ENCODE measurements at places on chromosomes 16 and 17.

DNA sequence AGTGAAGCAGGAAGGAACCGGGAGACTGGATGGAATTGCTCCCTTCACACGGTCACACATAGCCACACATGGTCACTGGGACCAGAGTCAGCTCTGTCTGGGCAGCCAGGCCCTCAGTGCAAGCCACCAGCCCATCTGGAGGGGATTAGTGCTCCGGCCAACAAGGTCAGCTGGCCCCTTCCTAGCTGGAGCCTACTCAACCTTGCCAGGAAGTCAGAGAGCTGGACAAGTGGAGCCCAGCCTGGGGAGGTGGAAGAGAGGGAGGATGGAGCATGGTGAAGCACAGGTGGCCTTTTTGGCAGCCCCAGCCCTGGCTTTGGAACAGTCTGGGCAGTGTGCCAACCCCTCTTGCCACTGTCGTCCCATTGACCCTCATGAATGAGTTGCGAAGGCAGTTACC lies 3.7 kb upstream of the CACNA1G start:
- peak; percentile 16 for DNase-seq

DNA sequence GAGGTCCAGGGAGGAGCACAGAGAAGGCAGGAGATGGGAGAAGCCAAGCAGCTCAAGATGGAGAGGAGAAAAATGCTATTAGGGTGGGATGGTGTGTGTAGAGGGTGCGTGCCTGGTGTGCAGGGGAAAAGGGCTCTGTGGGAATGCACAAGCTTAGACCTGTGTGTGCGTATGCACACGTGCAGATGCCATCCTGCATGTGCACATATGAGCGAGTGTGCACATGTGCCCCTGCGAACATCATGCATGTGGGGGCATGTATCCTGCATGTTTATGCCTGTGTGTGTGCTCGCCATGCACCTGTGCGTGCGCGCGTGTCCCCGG lies 438 bp upstream of the KCNJ12 start:
- no peak for DNase-seq

- DNase-seq = no peak
Observed at GRCh38 chr17:17812211-17813054, 24.4 kb downstream of the SREBF1 start.

DNA sequence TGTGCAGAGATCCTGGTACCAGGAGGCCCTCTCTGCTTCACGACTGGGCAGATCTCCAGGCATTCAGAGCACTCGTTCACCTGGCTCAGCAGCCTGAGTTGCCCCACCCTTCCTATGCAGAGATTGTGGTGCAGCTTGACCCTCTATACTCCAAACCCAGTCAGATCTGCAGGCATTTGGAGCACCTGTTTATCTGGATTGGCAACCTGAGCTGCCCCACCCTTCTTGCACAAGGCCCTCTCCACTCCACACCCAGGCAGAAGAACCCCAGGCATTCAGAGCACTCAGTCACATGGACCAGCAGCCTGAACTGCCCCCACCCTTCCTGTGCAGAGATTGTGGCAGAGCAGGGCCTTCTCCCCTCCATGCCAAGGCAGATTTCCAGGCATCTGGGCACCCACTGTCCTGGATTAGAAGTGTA lies 88.4 kb upstream of the CDH5 start:
- DNase-seq = no peak

- DNase-seq = no peak
Observed at GRCh38 chr16:19232988-19233387, 52.5 kb upstream of the CLEC19A start.

DNA sequence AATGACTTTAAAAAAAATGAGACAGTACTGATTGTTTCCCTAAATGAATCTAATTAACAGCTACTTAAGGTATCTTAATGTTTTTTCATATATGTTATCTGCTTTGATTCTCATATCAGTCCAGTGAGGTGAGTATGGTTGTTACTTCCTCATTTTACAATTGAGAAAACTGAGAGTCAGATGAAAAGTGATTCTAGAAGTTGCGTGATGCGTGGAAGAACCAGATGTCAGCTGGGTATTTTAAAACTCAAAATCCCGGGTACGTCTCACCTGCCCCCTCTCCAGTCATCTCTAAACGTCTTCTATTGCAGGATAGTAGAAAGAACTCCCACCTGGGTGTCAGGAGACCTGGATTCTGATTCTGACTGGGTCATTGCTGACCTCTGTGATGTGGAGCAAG lies 89.2 kb downstream of the MAP2K6 start:
- no peak for DNase-seq

DNA sequence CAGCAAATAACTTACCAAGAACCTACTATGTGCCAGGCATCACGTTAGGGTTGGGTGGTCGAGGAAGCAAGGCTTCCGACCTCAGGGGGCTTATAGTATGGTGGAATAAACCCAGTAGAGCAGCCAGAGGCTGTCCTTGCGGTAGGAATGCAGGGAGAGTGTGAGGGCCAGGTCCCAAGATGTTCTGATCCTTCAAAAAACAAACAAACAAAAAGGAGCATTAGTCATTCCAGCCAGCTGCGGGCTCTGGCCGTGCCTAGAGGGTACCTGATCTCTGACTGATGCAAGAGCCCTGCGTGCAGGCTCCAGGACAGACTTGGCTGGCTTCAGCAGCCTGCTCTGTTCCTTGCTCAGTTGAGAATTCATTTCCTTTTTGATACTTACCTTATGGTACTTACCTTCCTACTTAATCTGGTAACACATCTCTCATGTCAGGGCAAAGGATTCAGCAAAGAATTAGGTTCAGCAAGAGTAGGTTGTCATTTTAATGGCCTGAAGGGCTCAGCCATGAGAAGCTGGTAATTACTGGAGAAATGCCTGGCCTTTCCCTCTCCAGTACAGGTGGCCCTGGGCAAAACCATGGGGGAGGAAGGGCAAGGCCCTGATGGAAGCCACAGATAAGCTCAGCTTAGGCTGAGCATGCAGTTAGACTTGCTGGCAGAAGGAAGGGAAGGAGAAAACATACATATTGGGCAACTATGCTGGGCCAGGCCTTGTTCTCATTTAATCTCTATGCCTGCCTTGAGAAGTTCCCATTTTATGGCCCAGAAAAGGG lies 18.4 kb downstream of the CYB5D2 start:
- DNase-seq = no peak

GRCh38 chr17:77617516-77617915 lies 341.0 kb upstream of the TNRC6C start:
- DNase-seq = no peak

- DNase-seq = no peak
Observed at GRCh38 chr17:75535119-75535537, 9.6 kb downstream of the LLGL2 start.

- DNase-seq = no peak
Observed at GRCh38 chr16:1997494-1998359, 8.0 kb downstream of the SYNGR3 start.

DNA sequence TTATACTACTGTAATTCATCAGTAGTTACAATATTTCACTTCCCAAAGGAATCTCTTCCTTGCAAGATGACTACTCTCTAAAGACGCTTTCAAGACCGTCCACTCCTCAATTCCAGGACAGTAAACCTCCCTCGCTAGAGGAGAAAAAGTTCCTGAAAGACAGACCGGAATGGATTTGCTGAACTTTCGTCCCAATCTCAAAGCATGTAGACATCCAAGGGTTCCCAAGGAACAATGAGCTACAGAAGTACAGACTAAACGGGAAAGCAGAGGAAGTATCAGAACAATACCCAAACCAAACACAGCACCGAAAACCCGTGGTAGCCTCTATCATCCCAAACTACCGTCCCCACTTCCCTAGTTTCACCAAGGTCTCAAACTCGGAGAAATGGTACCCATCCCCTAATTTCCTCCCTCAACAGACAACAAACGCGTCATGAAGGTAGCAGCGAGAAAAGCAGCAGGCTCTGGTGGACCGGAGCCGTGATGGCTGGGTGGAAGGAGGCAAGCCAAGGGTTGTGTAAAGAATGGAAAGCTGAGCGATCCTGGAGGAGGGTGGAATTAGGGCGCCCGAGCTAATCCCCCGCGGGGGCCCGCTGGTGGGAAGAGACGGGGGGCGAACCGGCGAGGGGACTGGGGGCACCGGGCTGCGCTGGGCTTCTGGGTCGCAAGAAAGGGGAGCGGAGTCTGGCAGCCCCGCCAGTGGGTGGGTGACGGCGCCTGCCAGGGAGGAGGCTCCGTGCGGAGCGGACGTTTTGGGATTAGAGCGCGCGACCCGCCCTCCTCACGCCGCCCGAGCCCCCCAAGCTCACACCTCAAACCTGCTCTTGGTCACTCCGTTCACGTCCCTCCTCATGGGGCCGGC lies 647 bp downstream of the FBXL20 start:
- no peak for DNase-seq

DNA sequence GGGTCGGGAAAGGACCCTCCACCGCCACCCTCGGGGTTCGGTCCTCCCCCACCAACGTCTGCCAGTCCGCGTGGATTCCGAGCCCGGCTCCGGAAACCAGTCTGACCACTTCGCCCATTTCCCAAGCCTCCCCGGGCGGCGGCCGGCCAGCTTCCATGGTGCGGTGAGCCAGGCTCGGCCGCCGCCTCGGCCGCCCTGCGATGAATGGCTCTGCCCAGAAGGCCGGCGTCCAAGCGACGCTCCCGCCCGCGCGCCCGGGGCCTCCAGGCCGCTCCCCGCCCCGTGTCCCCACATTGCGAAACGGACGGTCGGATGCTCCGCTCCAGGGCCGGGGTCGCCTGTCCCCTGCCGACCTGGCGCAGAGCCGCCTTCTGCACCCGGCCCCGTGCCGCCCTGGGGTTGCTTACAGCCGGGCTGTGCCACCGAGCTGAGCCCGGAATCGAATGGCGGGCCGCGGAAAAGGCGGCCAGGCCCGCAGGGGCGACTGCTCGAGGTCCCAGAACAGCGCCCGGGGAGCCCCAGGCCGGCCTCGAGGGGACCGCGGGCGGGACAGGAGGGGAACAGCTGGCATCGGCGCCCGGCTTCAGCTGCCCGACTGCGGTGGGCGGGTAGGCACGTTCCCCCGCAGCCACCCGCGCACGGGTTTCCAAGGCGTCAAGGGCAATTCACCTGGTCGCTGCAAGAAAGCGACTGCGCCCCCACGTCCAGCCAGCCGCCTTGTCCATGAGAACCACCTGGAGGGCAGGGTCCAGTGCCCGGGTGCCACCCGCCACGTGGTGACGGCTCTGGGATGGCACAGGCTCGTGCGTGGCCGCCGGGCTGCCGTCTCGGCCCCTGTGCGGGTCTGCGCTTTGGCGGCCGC lies 18.3 kb upstream of the CBX8 start:
- DNase-seq = no peak

GRCh38 chr17:43760254-43760852 lies 1.8 kb upstream of the SOST start:
- DNase-seq = peak; percentile 68

GRCh38 chr16:77449208-77449607 lies 14.4 kb upstream of the ADAMTS18 start:
- no peak for DNase-seq

DNA sequence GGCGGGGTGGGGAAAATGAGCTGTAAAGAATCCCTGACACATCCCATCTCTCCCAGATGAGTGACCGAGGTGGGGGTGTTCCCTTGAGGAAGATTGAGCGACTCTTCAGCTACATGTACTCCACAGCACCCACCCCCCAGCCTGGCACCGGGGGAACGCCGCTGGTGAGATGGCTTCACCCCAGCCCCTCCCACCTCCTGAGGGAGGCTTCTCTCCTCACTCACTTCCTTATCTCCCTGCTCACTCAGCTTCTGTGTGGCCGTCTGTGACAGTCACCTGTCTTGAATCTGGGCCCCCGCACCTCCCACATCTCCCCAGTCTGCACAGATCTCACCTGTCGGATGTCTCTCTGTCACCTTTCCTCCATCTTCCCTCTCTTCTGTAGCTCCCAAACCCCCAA lies 13.4 kb downstream of the PDK2 start:
- DNase-seq = no peak

DNA sequence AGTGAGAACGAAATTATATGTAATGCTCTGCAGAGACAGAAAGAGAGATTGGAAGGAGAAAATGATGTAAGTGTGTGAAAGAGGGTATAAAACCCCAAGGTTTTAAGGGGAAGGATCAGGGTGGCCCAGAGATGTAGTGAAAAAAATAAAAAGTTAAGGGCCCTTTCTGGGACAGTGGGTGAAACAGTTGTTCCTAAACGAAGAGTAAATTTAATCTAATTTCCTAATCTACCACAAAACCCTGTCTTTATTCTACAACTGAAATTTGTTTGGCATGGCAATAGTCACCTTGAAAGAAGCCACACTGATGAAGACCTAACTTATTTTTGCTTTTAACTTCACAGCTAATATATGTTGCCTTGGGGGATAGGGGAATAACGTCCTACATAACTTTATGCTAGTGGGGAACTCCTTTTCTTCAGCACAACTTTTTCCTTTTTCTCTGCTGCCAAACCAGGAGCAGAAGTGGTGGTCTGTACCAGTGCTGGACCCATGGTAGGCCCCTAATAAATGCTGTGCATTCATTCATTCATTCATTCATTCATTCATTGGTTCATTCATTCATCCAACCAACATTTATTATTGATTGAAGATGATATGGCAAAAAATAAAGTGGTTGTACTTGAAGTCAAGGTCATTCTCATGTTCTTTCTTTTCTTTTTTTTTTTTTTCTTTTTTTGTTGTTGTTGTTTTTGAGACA lies 25.4 kb downstream of the CALCOCO2 start:
- DNase-seq = no peak

GRCh38 chr17:76005263-76006149 lies 4.9 kb downstream of the CDK3 start:
- peak; percentile 57 for DNase-seq

- DNase-seq = no peak
Observed at GRCh38 chr16:19700319-19700781, 17.7 kb downstream of the KNOP1 start.

GRCh38 chr16:728131-728889 lies 1.4 kb downstream of the HAGHL start:
- DNase-seq = no peak

- DNase-seq = no peak
Observed at GRCh38 chr17:44338702-44339101, 6.4 kb upstream of the GRN start.

GRCh38 chr16:79532785-79533184 lies 67.8 kb downstream of the MAF start:
- no peak for DNase-seq

GRCh38 chr17:46952115-46952514 lies 26.9 kb downstream of the RPRML start:
- DNase-seq = no peak

- no peak for DNase-seq
Observed at GRCh38 chr16:2204416-2205103, 694 bp upstream of the MLST8 start.

- DNase-seq = no peak
Observed at GRCh38 chr16:56946767-56947603, 14.8 kb upstream of the CETP start.

- DNase-seq = no peak
Observed at GRCh38 chr17:79775632-79776031, 2.3 kb upstream of the CBX2 start.

DNA sequence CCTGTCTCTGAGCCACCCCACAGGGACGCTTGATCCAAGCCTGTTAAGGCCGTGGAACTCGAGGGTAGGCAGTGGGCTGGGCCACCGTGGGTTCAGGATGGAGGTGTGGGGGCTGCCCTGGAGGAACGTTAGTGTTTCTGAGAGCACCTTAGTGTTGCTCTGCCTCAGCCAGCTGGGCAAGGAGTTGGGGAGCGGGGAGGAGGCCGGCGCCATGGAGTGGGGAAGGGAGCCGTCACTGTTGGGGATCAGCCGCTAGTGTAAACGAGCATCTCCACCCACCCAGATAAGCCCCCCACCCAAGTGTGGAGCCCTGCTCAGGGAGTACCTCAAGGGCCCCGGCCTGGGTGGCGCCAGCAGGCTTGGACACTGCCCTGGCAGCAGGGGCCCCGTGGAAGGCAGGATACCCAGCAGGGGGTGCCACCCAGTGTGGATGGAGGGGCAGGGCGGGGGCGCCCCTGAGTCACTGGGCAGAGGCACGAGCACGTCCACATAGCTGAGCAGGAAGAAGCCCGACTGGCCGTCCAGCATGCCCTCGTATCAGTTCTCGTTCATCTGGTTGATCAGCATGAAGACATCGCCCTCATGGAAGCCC lies 98.6 kb downstream of the KPNA2 start:
- DNase-seq = no peak
